ENCODE measurements at places on chromosomes 11 and 22.

DNA sequence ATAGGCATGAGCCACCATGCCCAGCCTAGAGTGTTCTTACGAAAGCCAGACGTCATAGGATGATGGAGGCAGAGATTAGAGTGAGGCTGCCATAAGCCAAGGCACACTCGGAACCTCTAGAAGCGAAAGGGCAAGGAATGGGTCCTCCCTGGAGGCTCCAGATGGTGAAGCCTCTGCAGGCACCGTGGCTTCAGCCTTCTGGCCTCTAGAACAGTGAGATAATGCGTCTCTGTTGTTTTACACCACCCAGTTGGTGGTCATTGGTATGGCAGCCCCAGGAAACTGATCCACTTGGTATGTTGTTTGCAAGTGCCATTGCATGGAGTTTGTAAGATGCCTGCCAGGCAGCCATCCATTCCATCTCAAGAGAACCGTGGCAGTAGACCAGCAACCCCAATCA is 791.0 kb downstream of the TBC1D22A start:
- DNase-seq, result no peak

GRCh38 chr11:67113231-67113721 is 5.8 kb upstream of the KDM2A start:
- no peak for DNase-seq

DNA sequence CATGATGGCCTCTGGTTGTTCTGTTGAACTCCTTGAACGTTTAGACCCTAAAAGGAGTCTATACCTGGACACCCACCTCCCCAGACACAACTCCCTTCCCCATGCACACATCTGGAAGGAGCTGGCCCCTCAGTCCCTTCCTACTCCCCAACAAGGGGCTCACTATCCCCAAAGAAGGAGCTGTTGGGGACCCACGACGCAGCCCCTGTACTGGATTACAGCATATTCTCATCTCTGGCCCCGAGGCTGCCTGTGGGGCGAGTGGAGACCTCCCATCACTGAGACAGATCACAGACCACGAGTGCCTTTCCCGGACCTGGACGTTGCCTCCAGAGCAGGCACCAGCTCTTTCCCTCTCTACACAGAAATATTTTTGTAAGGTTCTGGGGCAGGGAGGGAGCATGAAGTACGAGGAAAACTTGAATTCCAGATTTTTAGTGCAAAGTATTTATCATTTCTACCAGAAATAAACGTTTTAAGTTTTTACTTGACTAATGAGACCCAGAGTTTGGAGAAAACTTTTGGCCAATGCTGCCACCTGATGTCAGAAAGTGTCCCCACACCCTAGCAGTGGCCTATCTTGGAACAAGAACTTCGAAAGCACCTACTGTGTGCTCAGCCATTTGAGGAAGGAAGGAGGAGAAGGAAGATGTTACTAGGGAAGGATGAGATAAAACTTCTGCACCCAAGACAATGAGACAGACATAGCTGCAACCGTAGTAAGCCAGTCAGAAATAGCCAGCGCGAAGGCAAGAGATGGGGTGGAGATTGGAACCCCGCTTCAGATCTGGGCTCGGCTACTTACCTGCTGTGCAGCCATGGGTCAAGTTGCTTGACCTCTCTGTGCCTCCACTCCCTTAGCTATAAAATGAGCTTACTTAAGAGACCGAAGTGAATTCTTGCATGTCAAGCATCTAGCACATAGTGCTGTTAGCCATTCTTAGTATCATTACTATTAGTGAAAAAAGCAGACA is 10.2 kb upstream of the POU2F3 start:
- DNase-seq, result no peak

- DNase-seq, result no peak
Observed at GRCh38 chr22:48931452-48931851, 896.2 kb downstream of the BRD1 start.

DNA sequence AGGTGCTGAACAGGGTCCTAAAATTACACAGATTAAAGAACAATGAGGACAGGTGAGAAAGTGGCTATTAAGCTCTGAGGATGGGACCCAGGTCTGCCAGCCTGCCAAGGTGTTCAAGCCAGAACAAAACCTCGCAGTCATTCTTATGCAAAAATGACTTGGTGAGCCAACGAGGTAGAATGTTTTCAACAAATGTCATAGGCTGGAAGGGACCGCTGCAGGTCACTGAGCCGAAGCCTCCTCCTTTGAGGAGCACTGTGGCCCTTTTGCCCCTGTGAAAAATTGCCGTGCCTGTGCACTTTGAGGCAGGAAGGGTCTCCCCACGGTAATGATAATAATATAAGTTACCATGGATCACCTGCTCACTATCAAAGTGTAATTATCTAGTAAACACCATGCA is 216.2 kb downstream of the DSCAML1 start:
- no peak for DNase-seq

- no peak for DNase-seq
Observed at GRCh38 chr11:70470127-70470526, 71.8 kb downstream of the CTTN start.

DNA sequence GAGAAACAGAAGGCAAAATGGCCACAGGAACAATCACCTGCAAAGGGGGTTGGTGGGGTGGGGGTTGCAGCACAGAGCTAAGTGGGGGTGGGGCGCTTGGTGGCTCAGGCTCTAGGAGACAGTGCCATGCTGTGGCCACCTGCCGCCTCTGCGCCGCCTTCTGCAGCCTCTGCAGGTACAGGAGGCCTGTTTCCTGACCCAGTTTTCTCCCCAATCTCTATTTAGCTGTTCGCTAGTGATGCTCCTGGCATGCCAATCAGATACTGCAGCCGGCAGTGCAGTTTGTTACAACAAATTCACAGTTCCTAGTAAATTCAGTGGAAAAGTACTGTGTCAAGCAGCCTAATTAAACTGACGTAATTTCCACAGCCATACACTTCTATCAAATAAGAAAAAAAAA is 106.4 kb downstream of the SERGEF start:
- no peak for DNase-seq
